ENCODE measurements at places on chromosomes 6 and 20.

GRCh38 chr6:12258591-12259075 lies 31.5 kb upstream of the EDN1 start:
- DNase-seq = no peak

- no peak for DNase-seq
These were observed 13.0 kb upstream of the MRPS10 start for GRCh38 chr6:42230345-42231321.

DNA sequence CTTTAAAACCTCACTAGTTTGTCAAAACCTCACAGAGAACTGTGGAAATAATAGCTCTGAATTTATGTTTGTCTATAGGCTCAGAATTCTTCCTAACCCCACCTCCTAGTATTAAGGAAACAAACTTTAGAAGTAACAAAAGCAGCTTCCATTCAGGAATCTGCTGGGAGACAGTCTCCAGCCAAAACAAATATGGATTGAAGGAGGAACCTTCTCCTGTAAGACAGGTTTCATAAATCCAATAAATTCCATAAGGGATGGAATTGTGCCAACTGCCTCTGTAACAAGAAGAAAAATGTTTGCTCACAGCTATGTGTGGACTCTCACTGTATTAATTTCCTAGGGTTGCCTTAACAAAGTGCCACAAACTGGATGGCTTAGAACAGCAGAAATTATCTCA lies 7.5 kb downstream of the SYCP2 start:
- no peak for DNase-seq

DNA sequence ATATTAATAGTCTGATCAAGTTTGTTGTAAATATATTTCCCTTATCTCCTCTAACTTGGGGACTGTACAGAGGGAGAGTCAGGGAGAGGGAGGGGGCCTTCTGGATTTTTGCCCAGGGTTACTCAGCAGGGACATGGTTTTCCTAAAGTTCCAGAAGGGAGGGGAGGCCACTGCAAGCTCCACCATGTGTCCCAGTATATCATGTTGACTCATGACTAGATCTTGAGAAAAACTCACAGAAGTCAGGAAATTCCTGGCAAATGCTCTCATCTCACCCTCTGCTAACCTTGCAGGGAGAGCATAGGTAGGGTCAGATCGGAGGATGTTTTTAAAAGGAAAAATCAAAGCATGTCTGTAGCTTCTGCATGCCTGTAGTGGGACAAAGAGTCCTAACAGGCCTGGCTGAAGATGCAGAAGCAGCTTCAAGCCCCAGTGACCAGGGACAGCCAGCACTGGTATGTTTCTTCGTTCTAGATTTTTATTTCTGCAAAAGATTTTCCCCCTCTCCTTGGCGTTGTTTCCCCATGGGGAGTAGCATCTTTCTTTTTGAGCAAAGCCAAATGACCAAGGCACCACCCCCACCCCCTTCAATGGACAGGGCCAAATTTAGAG lies 272.9 kb upstream of the SUPT3H start:
- DNase-seq = no peak

DNA sequence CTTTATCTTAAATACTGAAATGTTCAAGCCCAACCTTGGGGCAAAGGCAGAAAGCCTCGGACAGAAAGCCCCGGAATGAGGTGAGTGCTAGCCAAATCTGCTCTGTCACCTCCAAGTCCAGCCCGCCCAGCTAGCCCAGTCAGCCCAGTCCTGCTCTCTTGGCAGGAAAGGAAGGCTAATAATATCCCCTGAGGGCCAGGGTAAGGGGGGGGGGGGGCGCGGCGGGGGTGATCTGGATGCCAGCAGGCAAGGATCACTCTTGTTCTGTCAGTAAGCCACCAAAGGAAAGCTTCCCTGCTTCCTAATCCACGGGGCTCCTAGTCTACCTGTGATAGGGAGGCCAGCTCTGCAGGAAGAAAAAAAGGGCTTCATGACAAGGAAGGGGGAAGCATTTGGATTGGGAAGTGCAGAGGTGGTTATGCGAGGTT lies 1.1 kb downstream of the NDRG3 start:
- no peak for DNase-seq

- DNase-seq = no peak
These were observed 131.8 kb downstream of the FOXA2 start for GRCh38 chr20:22452442-22453011.

DNA sequence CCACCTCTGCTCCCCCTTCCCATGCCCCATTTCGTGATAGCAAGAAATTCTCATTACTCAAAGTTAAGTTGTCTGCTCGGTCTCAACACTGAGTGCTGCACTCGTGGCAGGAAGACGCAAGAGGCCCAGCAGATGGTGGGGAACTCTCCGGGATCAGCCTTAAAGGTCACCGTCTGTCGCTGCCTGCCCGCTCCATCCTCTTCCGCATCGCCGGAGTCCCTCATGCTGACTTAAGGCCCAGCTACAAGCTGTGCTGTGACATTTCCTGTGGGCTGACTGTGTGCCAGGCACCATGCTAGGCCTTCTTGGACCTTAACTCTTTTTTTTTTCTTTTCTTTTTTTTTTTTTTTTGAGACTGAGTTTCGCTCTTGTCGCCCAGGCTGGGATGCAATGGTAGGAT lies 17.8 kb downstream of the GRM4 start:
- no peak for DNase-seq

- DNase-seq = no peak
These were observed 35.2 kb upstream of the YWHAB start for GRCh38 chr20:44850272-44850671.

DNA sequence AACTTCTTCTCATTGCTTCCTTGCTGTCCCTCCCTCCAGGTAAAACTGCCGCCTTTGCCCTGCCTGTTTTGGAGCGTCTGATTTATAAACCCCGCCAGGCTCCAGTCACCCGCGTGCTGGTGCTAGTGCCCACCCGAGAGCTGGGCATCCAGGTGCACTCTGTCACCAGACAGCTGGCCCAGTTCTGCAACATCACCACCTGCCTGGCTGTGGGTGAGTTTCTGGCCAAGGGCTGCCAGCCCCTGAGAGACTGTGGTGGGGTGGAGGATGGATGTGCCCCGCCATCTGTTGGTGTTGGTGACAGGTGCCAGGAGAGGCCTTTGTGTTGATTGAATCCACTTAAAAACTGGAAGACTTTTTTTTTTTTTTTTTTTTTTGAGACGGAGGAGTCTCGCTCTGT lies 9.5 kb downstream of the DDX27 start:
- DNase-seq = no peak

- DNase-seq = no peak
These were observed 344.7 kb downstream of the NKAIN2 start for GRCh38 chr6:124148236-124148957.

- DNase-seq = no peak
These were observed 190.9 kb downstream of the OTOR start for GRCh38 chr20:16939051-16939450.

- no peak for DNase-seq
These were observed 604.7 kb upstream of the CITED2 start for GRCh38 chr6:139979021-139979725.

- no peak for DNase-seq
These were observed 6.2 kb downstream of the DXO start for GRCh38 chr6:31965700-31966099.

GRCh38 chr20:19864130-19864529 lies 106.1 kb downstream of the RIN2 start:
- no peak for DNase-seq

- no peak for DNase-seq
These were observed 13.2 kb upstream of the HMGA1 start for GRCh38 chr6:34223381-34223955.

DNA sequence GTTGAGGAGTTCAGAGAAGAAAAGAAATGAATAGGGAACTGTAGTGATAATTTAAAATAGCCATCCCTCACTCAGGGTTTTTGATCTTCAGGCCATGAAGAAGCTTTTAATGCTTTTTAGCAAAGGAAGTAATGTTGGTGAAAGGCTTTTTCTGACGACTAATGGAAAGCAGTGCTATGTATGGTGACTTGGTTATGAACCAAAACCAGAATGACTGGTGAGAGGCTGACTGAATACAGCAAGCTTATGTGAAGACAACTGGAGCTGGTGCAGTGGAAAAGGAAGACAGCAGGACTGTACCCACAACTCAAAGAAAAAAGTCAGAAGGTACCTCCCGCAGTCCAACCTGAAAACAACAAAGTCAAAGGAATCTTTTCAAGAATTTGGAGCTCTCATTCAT lies 118.8 kb downstream of the PRDM1 start:
- no peak for DNase-seq

GRCh38 chr20:46282669-46283068 lies 25.6 kb downstream of the CDH22 start:
- DNase-seq = no peak

DNA sequence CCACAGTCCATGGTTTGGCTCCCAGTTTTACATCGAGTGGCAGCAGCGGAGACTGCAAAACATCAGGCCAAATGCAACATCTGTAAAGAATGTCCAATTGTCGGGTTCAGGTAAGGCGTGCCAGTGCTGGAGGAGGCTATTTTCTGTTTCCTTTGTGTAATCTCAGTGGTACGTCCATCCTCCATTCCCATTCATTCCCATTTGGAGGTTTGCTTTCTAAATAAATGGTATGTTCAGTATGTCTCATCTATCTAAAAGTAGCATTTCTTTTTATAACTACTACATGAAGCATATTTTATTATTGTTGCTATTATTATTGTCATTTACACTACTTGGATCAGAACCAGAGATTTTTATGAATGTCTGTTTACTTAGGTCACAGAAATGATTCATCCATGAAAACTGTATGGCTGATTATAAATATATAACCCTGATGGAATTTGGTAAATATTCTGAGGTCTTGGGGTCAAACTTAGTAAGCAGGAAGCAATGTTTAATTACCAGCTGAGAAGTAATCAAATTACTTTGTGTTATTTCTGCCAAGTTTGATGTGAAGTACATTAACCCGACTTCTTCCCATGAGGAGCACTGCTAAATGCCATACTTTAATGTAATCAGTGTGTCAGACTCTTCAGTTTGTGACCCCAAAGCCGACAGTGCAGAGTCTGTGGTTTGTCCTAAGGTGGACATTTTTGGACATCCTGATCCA lies 512.9 kb downstream of the UTRN start:
- no peak for DNase-seq

- DNase-seq = no peak
These were observed 368.9 kb downstream of the LMBRD1 start for GRCh38 chr6:69427882-69428281.

DNA sequence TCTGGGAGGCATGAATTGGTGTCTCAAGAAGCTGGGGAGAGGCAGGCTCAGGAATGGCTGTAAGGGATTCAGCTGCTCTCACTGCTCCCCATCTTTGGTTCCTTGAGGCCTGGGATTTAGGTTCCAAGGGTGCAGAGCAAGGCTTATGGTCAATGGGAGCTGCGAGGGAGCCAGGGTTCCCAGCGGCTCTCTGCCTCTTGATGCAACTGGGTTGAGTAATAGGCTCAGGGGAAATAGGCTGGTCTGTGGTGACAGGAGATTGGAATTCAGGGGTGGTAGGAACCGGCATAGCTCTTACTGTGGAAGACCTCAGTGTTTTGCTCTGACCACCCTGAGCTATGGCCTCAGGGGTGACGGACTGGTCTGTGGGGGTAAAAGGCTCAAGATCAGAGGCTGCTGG lies 13.0 kb upstream of the NRM start:
- no peak for DNase-seq

- DNase-seq = no peak
These were observed 135.0 kb upstream of the MAN1A1 start for GRCh38 chr6:119484598-119484997.

- DNase-seq = peak; percentile 49
These were observed 15.8 kb downstream of the MYB start for GRCh38 chr6:135196739-135197510.

- DNase-seq = no peak
These were observed 380.0 kb downstream of the BTBD9 start for GRCh38 chr6:38259736-38260135.

GRCh38 chr20:4012589-4012988 lies 2.8 kb downstream of the RNF24 start:
- no peak for DNase-seq

- DNase-seq = no peak
These were observed 296.8 kb upstream of the RSPO3 start for GRCh38 chr6:126821706-126822105.
